ENCODE measurements at places on chromosomes 7 and 10. TPM values are rescaled to one million over a fixed set of nuclear protein-coding genes. Genes with fewer than 3 reads are reported as not detected.

DNA sequence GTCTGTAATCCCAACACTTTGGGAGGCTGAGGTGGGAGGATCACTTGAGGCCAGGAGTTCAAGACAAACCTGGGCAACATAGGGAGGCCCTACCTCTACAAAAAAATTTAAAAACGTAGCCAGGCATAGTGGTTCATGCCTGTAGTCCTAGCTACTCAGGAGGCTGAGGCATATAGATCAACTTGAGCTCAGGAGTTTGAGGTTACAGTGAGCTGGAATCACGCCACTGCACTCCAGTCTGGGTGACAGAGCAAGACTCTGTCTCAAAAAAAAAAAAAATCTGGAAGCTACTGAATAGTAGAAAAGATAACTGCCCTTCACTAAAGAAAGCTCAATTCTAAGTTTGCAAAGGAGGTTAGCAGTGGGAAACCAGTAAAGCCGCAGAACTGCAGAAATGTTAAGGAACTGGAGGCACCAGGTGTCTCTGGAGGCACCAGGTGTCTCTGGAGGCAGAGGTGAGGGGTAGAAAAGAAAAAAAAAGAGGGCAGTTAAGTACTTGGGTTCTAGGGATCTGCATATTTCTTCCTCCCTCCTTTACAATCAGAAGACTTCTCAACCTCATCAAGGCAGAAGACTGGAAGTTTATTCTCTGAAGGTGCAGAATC, 56.5 kb downstream of the RNLS start:
- no peak for DNase-seq

The CUZD1 gene
- 0.11 TPM for total RNA-seq

DNA sequence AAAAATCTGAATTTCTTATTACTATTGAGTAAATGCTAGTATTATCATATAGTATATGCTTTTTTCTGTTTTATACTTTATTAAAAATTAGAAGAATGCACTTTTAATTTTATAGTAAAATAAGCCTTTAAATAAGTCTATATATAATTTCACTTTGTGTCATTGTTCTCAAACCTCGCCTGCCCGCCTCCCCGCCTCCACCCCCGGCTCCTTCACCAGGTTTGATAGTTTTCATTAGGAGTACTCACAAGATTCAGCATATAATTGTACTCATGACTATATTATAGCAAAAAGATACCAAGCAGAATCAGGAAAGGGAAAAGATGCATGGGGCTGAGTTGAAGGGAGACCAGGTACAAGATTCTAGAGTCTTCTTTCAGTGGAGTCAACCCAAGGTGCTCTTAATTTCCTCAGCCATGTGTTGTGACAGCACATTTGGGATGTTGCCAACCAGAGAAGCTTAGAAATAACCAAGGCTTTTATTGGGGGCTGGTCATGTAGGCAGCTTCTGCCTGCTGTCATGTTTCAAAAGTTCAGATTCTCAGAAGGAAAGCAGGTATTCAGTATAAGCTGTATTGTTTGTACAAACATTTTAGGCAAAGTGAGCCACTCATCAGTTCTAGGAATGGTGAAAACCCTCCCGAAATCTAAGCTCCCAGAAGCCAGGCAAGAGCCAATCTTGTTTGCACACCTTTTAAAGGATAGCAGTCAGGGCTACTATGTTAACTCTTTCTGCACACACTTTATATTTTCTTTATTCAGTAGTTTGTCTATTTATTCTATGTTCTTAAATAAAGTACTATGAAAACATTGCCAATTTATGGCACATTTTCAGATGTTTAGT, 12.3 kb downstream of the NHLRC2 start:
- DNase-seq = no peak

DNA sequence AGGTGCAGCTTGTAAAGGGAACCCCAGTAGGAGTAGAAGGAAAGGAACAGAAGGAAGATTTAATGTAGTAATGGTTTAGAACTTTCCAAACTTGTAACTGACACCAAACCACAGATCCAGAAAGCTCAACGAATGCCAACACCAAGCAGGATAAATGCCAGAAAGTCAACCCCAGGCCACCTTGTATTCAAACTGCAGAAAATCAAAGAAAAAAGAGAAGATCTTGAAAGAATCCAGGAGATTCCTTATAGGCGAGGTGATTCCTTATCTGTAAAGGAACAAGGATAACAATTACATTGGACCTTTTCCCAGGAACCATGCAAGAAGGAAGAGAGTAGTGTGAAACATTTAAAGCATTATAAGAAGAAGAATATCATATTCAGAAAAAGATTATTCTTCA, 93.6 kb downstream of the NKX6-2 start:
- no peak for DNase-seq

The CHN2 gene
- not detected for total RNA-seq

DNA sequence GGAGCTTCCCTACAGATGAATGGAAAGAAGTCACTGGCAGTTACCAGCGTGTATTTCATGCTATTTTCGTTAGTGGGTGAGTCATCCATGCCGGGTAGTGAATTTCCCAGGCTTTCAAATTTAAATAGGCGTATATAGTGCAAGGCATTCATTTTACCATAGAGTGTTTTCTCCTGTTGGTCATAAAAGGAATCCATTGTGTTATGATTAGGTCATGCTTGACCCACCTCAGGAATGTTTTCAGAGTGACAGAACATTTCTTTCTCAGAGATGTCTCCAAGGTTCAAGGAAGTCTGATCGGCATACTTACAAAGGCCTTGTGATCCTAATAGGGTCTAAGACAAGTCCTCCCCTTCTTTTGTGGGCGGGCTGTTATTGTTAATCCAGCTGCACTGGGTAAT, 110.7 kb downstream of the AKR1D1 start:
- peak; percentile 35 for DNase-seq

The OGDHL gene
- total RNA-seq = 0.51 TPM

- DNase-seq = no peak
Measured at GRCh38 chr7:151040616-151041375, 7.5 kb upstream of the ASIC3 start.

DNA sequence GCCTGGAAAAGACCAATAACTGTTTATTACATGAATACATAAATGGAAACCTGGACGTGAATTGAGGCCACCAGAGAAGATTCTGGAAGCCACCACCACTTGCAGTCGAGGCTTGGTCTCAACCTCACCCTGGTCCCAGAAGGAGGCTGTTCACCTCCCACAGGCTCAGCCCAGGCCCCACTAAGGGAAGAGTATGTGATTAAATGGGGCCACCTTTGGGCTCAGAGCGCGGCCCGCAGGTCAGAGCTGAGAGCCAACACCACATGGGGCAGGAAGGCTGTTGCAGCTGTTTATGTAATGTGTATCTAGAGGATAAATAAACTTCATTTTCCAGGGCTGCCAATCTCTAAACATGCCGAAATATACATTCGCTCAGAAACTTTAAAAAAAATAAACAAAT, 17.6 kb upstream of the FGFR2 start:
- DNase-seq = no peak

GRCh38 chr10:88731296-88731695, 25.2 kb downstream of the LIPK start:
- DNase-seq = peak; percentile 12

The KIF11 gene
- total RNA-seq = 16.2 TPM

All from GM23248 (cell line).